ENCODE measurements at places on chromosomes 1 and 21.

DNA sequence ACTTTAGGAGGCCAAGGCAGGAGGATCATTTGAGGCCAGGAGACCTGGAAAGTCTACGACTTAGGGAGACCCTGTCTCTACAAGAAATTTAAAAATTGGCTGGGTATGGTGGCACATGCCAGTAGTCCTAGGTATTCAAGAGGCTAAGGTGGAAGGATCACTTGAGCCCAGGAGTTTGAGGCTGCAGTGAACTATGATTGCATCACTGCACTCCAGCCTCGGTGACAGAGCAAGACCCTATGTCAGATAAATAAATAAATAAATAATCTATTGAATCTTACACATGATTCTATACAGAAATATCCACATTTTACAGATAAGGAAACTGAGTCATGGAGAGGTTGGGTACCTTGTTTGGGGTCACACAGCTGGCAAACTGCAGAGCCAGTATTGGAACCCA, 89.1 kb downstream of the MAN1C1 start:
- DNase-seq, result no peak

DNA sequence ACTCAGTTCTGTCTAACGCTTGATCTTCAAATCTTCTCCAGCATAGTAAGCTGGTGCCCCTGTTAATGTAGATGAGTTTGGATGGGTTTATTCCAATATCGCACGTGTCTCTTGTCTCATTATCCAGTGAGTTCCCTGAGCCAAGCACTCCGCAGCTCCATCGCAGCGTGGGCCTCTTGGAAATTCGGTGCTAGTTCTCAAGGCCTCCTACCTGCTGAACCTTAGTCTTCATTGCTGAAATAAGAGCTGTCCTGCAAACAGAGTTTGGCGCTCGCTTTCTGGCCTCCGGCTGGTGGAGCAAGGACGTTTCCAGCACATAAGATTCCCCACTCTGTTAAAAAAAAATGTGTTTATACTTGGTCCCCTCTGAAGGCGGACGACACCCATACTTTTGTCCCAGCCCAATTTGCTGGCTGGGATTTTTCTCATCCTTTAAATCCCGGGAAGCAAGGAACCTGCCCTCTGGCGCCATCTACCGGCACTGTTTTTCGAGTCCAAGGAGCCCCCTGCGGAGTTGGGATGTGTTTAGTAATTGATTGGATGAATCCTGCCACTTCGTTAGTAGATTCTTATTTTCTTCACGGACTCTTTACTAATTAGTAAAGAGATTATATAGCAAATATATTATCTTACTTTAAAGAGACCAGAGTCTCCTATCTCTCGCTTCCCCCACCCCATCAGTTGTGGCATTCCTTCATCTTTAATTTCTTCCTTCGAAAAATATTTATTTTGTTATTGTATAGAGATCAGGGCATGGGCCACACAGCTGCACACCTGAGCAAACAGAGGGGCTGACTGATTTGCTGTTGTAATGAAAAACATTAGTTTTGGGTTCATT, 14.7 kb downstream of the JUN start:
- peak; percentile 52 for DNase-seq

DNA sequence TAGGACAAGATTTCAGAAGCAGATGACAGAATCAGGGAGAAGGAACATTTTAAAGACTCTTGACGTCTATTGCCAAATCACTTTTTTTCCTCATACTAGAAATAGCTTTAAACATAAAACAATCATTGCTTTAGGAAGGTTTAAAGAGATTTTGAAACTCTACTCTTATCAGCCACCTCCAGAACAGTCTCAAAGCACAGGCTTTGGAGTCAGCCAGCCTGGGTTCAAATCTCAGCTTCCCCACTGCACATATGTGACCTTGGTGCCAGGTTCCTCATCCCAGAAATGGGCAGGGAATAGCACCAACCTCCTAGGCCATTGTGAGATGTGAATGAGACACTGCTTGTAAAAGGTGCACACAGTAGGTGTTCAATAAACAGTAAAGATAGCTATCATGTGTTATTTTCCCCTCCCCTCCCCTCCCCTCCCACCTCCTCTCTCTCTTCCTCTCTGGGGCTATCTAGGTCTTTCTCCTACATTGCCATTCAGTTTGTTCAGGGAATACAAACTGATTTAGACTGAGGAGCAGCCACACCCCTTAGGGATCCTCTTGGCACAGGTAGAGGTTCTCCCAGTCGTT, 20.6 kb downstream of the SPOCD1 start:
- no peak for DNase-seq

GRCh38 chr1:204278958-204279357, 65.2 kb upstream of the GOLT1A start:
- no peak for DNase-seq

GRCh38 chr1:157403608-157404007, 148.7 kb downstream of the FCRL5 start:
- DNase-seq, result peak; percentile 9

GRCh38 chr1:22121421-22121911, 21.4 kb downstream of the WNT4 start:
- DNase-seq, result peak; percentile 44

GRCh38 chr1:94092210-94092613, 28.7 kb downstream of the ABCA4 start:
- DNase-seq, result peak; percentile 13

GRCh38 chr1:7022058-7022457, 236.8 kb downstream of the CAMTA1 start:
- no peak for DNase-seq

DNA sequence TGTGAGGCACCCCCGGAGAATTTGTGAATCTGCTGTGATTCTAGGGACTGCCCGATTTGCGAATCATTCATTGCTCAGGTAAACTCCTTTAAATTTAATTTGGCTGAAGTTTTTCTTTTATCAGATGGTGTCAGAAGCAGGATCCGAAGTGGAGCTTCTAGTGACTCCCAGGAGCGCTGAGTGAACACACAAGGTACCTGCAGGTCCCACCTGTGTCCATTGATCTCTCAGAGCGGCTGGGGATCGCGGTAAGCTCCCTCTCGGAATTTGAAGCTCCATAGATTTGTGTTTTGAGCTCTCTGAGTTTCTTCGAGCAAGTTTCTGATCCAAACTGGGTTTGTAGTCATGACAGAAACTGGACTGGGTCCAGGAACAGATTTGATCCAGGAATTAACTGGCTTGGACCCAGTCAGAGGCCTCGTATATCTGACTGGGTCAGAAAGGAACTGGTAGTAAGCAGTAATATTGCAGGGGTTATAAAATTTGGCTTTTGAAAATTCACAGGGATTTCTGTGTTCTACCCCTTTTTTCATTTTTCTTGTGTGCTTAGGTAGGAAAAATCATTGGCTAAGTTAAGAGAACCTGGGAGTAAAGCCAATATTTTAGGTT, 56.2 kb upstream of the EDEM3 start:
- DNase-seq, result no peak

DNA sequence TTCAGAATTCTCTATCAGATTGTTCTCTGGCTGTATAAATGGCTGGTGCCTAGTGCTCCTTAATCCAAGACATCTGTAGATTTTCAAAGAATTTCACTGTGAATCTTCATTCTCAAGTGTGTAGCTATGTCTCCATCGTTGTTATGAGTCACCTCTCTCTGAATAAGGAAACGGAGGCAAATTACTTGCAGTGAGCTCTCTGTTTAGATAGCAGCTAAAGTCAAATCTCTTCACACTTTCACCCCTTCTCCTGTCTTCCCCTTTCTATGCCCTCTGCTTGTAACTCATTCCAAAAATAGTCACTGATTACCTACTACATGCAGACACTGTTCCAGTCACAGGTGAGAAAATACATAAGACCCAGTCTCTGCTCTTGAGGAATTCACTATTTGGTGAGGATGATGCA, 39.7 kb downstream of the CHML start:
- DNase-seq, result no peak

DNA sequence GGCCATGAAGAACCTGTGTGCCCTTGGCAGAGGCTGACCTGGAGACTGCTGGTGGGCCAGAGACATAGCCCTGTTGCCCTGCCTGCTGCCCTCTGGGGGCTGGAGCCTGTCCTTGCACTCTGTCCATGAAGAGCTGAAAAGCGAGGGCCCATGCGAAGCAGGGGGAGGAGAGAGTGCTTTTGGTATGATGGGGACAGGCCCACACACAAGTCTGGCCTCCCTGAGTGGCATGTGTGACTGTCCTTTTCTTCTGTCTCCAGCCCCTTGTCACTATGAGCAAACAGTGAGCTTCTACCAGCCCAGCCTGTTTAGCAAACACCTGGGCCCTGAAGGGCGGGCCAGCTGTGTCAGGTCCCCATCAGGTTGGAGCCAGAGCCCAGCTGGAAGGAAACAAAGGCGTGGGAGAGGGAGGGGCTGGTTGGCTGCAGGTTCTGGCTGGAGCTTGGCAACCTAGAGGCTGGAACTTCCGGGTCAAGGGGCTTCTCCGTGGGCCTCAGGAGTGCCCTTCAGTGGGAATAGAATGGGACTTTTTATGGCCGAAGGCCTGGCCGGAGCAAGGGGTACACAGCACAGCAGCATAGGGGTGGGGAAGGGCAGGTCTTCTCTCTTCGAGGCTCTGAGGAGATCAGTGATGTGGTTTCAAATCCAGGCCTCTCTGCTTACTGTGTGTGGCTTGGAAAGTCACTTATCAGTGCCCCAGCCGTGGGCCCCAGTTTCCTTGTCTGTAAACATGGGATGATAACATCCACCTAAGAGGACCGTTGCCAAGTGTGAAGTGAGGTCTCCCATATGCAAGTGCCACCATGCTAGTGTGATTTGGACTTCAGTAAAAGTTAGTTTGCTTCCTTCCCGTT, 14.3 kb downstream of the QSOX1 start:
- peak; percentile 62 for DNase-seq

- DNase-seq, result no peak
These were observed 52.2 kb upstream of the PRDX6 start for GRCh38 chr1:173424782-173425407.

GRCh38 chr1:220886470-220887201, 7.4 kb downstream of the HLX start:
- no peak for DNase-seq
